Dermis microvascular lymphatic vessel endothelial cell (primary cell): ENCODE measurements at places on chromosomes 7 and 10. TPM values are rescaled to one million over a fixed set of nuclear protein-coding genes. Genes with fewer than 3 reads are reported as not detected.

DNA sequence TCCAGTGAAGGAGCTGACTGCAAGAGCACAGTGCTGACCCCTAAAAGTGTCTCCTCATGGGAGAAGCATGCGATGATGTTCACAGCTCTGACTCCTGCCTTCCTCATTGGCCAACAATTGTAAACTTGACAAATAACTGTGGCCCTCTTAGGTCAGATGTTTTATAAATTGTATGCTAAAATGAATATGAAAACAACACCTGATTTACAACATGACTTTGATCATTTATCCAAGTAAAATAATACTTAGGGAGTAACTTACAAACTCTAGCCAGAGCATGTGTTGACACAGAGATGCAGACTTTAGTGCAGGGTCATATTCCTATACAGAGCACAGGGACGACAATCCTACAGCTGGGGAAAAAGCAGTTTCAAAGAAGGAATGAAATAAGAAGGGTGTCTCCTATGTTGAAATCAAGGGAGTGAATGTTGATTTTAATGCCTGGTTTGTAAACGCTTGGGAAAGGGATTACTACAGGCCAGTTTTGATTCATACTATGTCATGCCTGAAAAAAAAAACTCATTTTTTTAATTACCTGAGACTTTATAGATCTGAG lies 391.4 kb upstream of the AKR1E2 start:
- no peak for DNase-seq

DNA sequence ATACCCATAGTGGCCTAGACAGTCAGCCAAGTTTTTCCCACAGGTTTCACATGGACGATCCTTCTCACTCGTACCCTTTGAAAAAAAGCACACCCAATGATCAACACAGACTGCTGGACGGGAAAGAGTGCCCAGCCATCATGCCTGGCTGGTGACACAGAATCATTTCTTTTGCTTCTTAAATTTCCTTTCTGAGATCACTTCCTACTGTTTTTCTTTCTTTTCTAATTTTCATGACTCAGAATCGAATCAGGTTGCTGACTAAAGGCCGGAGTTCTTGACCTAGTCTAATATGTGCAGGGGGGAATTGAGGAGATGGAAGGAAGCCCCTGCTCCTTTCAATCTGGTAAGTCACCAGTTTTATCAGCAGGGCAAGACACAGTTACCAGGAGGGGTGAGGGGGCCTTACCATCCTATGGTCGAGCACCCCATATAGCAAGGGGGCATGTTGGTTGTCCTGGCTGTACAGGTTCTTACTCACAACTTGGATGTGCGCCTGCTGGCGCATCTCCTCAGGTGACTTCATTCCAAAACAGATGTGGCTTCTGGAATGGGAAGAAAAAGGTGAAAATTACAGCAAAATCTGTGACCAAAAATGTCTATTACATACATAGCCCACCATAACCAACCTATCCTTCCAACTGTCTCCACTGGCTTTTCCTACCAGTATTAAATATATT lies 3.5 kb downstream of the POLR3A start:
- DNase-seq, result peak; percentile 68

DNA sequence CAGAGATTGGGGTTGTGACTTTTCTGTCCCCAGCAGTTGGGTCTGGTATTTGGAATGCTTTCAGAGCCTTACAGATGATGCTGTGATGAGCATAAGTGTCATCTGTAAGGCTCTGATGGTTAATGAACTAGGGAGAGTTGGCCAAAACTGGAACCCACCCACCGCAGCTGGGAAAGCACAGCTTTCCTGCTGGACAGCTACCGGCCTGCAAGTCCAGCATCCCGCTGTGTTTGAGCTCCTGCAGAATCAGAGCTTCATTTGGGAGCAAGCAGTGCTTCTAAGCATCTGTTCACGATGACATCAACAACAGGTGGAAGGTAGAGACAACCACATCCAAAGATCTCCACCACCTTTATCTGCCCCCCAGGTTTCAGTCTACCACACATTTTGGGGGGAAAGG lies 11.7 kb downstream of the UCN3 start:
- no peak for DNase-seq

AKR1D1 gene
- total RNA-seq, result not detected in 2 replicates

DNA sequence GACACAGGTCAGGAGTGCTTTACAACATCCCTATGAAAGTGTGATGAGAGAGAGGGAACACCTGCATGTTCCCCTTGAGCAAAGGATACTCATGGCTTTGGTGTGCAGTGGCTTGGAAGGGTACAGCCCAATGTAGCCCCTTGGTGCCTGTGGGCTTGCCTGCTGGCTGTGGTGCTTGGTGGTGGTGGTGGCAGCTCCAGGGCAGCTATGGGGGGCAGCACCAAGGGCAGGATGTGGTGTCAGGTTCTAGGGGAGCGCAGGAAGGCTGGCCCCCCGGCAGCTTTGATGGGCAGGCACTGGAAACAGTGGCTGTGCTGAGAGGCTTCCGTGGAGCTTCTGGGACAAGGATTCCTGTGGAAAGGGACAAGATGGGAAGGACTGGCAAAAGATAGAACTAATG lies 464.0 kb upstream of the ZMIZ1 start:
- DNase-seq, result no peak

DNA sequence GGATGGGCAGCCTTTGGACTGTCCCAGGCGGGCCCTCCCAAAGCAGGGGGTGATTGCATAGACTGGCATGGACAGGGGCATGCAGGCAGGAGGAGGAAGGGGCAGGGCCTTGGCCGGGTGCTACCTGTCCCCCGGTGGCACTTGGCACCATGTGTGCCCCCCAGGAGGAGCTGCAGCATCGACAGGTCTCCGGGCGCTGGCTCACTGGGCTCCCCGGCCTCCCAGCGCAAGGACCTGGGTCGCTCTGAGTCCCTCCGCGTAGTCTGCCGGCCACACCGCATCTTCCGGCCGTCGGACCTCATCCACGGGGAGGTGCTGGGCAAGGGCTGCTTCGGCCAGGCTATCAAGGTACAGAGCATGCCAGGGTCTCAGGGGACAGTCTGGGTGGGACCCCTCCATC lies 23.2 kb downstream of the LIMK1 start:
- no peak for DNase-seq

SEC61A2 gene
- total RNA-seq, result 3.5 and 6.4 TPM in 2 replicates

SEMA3D gene
- total RNA-seq, result 9.4 and 11.0 TPM in 2 replicates

DNA sequence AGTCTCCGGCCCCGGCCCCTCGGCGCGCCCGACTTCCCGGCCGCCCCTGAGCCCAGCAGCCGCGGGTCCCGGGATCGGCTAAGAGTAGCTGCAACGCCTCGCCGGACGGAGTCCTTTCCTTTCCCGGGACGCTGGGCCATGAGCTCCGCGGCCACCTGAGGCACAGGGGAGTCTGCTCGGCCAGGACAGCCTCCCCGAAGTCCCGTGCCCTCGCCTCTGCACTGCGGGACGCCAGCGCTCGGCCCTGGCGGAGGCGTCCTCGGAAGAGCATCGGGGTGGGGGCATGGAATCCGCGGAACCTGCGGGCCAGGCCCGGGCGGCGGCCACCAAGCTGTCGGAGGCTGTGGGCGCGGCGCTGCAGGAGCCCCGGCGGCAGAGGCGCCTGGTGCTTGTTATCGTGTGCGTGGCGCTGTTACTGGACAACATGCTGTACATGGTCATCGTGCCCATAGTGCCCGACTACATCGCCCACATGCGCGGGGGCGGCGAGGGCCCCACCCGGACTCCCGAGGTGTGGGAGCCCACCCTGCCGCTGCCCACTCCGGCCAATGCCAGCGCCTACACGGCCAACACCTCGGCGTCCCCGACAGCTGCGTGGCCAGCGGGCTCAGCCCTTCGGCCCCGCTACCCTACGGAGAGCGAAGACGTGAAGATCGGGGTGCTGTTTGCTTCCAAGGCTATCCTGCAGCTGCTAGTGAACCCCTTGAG lies 502 bp downstream of the SLC18A3 start:
- no peak for DNase-seq

- no peak for DNase-seq
Observed at GRCh38 chr10:49632406-49633317, 18.8 kb downstream of the CHAT start.

DNA sequence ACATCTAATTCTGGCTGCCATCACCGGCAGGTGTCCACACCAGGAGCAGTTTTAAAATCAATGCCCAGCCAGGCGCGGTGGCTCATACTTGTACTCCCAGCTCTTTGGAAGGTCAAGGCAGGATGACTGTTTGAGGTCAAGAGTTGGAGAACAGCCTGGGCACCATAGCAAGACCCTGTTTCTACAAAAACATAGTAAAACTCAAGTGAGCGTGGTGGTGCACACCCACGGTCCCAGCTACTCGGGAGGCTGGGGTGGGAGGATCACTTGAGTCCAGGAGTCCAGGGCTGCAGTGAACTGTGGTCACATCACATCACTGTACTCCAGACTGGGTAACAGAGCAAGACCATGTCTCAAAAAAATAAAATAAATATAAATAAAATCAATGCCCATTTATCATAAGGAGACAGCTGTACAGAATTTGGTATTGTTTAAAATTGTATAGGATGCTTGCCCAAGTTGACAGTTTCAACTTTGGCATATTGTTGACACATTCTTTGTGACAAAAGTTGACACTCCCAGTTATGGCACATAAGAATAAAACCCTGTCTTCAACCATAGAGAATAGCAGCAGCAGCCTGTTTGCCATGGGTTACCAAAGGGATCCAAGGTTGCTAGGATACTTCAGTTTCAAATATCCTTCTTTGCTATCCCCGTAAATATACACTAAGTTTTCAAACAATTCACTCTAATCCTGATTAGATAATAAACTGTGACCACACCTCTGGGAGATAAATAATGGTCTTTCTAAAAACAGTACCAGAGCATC lies 193.0 kb downstream of the FAM107B start:
- DNase-seq, result no peak

C7orf33 gene
- not detected in 2 replicates for total RNA-seq

UCMA gene
- not detected in 2 replicates for total RNA-seq

- DNase-seq, result no peak
Observed at GRCh38 chr7:137081321-137082093, 213.1 kb downstream of the CHRM2 start.

GRCh38 chr10:90935581-90936275 lies 14.8 kb upstream of the ANKRD1 start:
- DNase-seq, result peak; percentile 41

DNA sequence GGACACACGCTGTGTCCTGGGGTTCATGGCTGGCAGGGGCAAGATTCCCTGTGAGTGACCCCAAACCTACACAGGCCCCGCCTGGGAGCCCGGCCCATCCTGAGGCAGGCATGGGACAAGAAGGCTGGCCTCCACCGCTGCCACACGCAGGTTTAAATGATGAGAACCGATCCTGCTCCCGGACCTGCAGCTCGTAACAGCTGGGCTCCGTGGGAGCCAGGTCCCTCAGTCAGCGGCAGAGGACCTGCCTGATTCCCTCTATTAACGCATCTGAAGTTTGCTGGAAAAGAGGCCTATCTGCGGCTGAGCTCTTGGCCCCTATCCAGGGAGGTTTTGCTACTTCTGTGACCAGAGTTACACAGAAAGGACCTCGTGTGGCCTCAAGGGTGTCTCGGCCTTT lies 112.3 kb downstream of the VIPR2 start:
- no peak for DNase-seq

PPP1R17 gene
- total RNA-seq, result not detected in 2 replicates

MPP7 gene
- total RNA-seq, result 4.1 and 11.5 TPM in 2 replicates

GRCh38 chr10:58475322-58476277 lies 37.1 kb upstream of the BICC1 start:
- no peak for DNase-seq
